GM06990 (cell line): ENCODE measurements at places on chromosomes 13 and 19.

GRCh38 chr13:99312493-99312883 lies 5.3 kb upstream of the GPR183 start:
- DNase-seq: no peak

DNA sequence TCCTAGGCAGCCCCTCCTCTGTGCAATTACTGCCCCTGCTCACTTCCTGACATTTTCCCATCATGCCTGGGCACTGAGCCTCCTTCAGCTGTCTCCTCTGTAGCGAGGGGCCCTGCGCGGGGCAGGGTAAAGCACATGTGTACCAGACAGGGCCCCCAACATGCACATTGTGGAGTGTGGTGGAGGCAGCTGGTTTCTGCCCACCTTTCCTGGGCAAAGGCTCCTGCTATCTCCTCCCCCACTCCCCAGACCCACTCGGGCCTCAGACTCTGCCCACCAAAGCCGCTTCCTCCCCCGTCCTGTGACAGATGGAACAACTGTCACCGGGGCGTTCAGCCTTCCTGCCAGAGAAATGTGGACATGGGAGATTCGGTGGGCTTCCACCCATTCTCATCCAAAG lies 2.9 kb upstream of the KPTN start:
- no peak for DNase-seq

GRCh38 chr19:7515110-7515644 lies 726 bp upstream of the ZNF358 start:
- no peak for DNase-seq

DNA sequence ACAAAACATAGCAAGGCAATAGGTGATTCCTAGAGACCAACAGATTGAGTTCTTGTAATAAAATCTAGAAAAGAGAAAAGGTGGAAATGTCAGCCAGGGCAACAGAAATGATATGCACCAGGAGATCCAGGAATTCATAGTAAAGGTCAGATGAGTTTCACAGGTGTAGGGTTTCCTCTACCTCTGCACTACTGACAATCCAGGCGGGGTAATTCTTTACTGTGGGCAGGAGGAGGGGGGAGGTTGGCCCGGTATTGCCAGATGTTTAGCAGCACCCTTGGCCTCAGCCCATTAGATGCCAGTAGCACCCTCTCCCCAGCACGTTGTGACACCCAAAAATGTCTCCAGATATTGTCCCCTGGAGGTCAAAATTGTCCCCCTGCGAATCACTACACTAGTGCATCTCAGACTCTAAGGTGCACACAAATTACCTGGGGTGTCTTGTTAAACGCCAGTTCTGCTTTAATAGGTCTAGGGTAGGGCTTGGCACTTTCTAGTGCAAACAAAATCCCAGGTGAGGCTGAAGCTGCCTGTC lies 3.5 kb upstream of the UBAC2 start:
- no peak for DNase-seq

DNA sequence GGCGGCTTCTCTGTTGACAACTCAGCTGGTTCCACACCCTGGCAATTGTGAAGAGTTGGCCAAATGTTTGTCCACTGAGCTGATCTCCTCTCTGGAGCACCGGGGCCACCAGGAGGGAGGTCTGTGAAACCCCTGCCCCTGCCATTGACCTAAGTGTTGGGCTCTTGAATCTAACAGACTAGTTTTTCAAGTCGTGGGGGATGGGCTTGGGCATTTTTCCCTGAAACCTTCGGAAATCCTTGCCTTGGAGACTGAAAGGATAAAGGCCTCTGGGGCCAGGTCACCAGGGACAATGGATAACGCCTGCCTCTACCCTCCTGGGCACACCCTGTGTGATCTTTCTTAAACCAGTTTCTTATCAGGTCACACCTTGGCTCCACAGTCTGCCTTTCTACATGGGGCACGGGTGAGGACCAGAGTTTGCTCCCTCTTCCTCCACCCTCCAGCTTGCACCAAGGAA lies 881 bp downstream of the GEMIN7 start:
- DNase-seq: no peak

GRCh38 chr19:37078717-37079032 lies 442 bp downstream of the ZNF420 start:
- DNase-seq: no peak

DNA sequence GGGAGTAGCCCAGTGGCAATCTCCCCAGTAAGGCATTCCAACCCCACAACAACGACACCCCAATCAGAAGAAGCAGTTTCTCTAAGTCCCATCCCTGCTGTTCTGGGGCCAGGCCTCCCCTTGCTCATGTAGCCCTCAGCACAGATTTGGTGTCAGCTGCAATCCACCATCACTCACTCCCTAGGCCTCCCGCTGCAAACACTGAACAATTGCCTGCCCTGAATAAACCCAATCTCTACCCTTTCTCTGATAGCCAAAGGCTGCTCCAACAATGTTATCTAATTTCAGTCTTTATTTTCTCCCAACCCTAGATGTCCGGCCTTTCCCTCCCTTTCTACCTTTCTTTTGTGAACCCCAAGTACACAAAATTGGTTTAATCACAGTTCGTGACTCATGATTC lies 5.6 kb upstream of the SOX21 start:
- DNase-seq: no peak

DNA sequence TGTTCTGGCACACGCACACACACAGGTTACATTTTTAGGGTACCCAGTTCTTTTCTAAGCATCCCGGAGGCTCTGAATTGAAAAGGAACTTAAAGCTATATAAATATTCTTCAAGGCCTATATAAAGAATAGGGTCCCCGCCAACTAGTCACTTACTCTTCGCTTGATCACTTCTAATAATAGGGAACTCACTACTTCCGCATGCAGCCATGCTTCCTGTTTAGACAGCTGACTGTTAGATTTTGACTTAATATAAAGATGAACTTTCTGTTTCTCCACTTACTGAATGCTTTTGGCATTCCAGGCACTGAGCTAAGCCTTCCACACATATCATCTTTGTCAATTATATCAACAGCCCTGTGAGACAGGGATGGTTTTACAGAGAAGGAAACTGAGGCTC lies 259.6 kb downstream of the TSHZ3 start:
- DNase-seq: no peak

DNA sequence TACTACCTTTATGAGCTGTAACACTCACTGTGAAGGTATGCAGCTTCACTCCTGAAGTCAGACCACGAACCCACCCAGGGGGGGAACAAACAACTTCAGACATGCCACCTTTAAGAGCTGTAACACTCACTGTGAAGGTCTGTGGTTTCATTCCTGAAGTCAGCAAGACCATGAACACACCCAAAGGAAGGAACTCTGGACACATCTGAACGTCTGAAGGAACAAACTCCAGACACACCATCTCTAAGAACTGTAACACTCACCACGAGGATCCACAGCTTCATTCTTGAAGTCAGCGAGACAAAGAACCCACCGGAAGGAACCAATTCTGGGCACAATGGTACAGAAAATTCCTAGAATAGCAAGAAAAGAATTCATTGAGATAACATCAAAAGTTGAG lies 1796.5 kb upstream of the MIR17HG start:
- DNase-seq: no peak

DNA sequence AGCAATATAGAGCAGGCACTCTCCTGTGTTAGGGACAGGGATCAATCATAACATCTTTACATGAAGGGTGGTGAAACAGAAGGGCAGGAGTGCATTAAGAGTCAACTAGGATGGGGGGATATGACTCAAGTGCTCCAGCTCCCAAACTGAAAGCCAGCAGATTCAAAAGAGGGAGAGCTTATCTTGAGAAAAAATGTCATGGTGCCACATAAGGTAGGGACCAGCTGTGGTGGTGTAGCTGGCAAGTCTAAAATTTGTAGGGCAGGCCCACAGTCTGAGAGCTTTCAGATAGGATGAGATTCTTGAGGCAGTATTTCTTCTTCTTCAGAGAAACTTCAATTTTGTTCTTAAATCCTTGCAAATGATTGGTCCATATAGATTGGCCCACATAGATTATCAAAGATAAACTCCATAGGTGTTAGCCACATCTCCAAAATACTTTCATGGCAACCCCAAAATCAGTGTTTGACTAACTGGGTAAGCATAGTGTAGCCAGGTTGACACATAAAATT lies 19.1 kb downstream of the DNAJC15 start:
- no peak for DNase-seq

- DNase-seq: no peak
Observed at GRCh38 chr19:5927441-5927821, 13.4 kb downstream of the CAPS start.

GRCh38 chr13:99895444-99896368 lies 75.9 kb downstream of the ZIC5 start:
- DNase-seq: no peak

DNA sequence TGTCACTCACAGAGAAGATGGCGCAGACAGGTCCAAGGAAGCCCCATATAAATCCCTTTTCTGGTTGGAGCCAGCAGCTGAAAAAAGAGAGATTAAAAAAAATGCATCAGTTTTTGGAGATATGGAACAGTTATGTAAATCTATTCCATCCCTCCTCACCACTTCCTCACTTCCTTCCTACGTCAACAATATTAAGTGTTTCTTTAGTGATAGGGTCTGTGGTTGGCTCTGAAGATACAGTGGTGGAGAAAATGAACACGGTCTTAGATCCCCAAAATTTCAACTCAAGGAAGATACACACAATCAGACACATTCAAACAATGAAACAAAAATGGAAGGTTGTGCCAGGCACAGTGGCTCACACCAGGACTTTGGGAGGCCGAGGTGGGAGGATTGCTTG lies 31.5 kb downstream of the ADGRE2 start:
- DNase-seq: no peak

- no peak for DNase-seq
Observed at GRCh38 chr13:46643165-46643777, 90.3 kb downstream of the LRCH1 start.

DNA sequence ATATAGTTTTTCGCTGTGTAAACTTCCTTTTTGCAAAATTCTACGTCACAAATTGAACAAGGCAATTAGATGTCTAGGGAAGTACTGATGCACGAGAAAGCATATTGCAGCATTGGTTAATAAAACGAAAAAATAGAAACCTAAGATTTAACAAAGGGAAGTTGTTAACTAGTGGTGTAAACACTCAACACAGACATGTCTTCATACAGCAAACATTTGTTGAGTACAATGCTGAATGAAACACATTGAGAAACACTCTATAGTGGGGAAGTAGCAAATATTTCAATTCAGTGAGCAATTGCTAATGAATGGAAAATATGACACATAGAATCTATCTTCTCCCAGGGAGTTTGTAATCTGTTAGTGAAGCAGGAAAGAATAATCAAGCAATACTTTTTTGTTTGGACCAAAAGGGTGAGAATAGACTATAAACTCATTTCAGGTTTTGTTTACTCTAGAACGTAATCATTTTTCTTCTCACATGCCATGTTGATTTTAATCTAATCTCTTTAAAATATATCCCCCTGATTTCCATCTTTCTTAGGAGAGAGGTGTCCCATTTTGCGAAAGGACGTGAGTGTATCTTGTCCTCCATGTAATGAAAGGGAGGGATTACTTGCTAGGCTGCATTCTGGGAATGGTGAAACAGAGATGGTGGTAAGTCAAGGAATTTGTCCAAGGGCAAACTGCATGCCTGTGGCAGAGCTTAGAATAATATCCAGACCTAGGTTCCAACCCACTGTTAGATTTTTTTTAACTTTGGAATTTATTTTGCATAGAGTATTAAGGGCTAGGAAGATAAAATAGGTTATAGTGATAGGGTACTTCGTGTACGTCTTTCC lies 1.7 kb upstream of the ANKRD10 start:
- no peak for DNase-seq

GRCh38 chr13:113976711-113977684 lies 3.1 kb upstream of the C13orf46 start:
- DNase-seq: no peak

DNA sequence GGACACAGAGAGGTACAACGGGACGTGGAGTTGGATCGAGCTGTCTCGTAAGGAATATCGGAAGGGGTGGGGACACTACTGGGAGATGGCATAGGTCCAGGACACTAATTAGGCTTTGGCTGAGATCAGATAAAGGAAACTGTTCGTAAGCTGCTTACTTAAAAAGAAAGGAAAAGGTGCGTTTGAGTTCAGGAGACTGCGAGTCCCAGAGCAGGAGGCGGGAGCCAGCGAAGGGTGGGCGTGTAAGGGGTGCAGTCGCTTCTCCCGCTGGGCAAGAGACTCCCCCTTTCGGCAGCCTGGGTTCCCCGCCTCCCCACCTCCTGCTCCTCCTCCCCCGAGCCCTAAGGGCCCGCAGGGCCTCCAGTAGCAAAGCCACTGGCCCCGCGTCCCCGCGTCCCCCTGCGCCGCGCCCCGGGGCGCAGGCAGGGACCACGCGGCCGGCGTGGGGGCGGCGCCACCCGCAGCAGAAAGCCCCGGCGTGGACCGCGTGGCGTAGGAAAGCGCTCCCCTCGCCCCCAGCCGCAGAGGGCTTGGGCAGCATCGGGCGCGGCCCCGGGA lies 547 bp downstream of the ABCC4 start:
- DNase-seq: peak; percentile 74

- DNase-seq: no peak
Observed at GRCh38 chr19:46133777-46134241, 9.3 kb upstream of the IGFL3 start.

GRCh38 chr13:113905018-113905417 lies 41.1 kb upstream of the GAS6 start:
- DNase-seq: no peak

DNA sequence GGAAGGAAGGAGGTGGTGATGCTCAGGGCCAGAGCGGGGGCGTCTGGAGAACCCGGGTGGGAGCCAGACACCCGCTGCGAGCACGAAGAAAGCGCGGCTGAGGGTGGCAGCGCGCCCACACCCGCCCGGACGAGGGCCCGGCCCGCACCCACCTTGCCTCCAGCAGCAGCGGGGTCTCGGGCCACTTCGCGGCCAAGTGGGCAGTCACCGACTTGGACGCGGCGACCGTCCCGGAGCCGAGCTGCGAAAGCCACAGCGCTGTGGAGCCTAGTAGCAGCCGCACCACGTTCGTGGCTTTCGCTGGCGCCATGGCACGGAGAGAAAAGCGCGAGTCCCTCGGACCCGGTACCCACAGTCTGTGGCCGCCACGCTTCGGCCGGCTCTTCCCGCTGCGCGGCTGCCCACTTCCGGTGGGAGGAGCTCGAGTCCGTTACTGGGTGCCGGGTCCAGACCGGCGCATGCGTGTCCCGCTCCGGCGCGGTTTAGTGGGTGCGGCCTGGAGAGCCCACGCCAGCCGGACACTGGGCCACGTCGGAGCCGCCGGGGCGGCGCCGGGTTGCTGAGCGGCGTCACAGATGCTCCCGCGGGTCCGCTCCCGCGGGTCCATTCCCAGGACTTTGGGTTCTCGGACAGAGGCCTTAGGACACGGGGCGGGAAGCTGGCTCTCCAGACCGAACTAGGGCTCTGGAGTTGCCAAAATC lies at the start of gene UGGT2:
Gene UGGT2 (minus strand): TSS at position 399 of the 701 bp plus-strand sequence. CDS start 89 bp downstream, at position 310.
- peak; percentile 94 for DNase-seq

GRCh38 chr13:102658660-102659059 lies 36.2 kb downstream of the METTL21C start:
- no peak for DNase-seq
